GM12891 (cell line): ENCODE measurements at places on chromosomes 6 and 20.

DNA sequence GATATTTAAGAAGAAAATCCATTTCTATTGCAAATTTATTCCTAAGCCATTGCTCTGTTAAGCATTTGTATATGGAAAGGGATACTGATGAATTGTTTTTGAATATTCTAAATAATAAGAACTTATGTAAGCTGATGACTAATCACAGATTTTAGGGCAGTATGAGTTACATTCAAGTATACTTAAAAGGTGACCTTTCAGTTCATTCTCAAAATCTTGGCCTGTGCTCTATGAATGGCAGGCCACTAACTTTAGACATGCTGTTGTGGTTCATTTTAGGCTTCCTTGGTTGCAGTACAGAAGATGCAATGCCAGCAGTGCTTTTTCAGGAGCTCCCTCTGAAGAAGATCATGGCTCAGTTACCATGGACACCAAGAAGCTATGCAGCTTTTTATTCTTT lies 380.4 kb downstream of the CENPW start:
- DNase-seq, result no peak

DNA sequence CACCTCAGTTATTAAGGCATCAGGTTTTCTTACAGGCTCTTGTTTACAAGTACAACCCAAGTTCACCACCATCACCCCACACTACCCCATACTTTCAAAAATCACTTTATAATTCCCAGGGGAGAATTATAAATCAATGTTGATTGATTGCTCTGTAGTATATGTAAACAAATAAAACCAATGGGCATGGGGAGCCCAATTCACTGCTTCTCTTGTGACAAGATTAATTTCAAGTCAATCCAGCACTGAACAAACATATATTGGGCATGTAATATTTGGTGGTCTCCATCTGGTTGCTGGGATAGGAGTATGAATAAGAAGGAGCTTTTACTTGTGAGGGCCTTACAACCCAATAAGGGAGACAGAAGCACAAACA lies 95.8 kb downstream of the CLVS2 start:
- DNase-seq, result no peak

GRCh38 chr6:164721460-164721859 lies 587.9 kb downstream of the C6orf118 start:
- DNase-seq, result no peak

DNA sequence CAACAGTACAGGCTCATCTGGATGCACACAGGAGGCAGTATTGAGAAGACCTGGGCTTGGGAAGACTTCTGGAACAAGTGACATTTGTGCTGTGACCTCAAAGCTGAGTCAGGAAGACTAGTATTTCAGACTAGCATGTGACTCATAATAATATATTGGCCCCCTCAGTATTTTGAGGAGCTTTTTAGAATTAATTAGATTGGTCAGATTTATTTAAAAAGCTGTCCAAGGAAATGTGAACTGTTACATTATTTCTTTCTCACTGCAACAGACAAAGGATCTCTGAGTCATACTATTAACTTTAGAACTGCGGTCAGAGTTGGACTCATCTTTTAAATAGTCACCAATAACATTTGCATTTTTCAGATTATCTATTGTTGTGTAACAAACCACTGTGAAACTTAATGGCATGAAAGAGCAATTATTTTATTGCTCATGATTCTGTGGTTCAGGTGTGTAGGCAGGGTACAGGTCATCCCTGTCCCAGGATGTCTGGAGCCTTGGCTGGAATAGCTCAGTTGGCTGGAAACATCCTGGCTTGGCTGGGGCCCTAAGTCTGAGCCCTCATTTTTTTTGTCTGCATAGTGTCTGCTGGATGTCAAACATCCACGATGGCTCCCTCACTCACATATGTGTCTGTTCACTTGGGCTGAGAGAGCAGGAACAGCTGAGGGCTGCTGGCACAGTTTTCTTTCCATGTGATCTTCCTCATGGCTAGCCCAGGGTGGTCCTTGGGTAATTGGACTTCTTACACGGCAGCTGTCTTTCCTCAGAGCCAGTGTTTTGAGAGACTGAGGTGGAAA lies 46.9 kb downstream of the MAP3K4 start:
- DNase-seq, result no peak

GRCh38 chr6:43860285-43860684 lies 90.3 kb downstream of the VEGFA start:
- no peak for DNase-seq

GRCh38 chr20:1622450-1622849 lies 2.6 kb upstream of the SIRPB1 start:
- DNase-seq, result no peak

- no peak for DNase-seq
These were observed 886 bp downstream of the SDCBP2 start for GRCh38 chr20:1327827-1328679.

DNA sequence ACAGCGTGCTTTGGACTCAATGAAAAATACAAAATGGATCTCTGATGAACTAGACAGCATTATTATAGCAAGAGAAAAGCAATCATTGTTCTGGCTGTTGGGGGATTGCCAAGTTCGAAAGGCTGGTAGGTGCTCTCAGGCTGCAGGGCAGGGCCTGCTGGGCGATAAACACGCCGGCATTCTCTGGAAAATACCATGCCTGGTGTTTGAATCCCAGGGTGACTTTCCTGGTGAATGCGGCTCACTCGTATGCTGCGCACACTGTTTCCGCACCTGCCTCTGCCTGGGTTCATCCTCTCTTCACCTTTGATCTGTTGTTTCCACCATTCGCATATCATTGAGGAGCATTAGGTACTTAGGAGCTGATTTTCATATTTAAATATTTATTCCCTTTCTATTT lies 37.4 kb downstream of the GCNT2 start:
- DNase-seq, result no peak

DNA sequence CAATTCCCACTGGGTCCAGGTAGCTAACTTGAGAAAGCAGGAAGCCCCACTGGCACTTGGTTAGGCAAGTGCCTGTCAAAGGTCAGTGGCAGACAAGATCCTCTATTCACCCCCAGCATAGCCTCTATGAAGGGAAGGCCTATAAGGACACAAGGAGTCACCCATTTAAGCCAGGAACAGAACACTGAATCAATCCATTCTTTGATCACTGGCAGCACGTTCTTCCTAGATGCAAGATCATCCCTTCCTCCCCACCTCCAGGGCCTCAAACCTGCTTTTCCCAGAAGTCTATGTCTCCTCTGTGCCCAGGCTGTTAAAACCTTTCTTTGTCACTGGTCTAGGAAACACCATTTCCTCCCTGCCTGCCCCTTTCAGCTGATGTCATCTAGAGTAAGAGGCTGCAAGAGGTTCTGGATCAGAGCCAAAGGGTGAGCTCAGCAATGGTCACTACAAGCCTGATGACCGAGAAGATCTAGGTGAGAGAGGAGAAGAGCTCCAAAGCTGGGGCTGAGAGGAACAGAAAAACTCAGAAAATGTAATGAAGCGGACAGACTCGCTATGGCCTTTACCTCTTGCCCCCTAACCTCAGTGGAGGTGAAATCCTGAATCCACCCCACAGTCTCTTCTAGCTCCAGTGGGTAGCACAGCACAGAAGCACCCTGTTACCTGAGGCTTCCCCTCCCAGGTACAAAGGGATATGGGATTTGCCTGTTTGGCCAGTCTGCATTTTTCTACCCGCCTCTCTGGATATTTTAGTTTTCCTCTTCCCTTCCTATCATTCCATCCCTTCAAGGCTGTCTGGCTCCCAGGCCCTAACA lies 1.8 kb downstream of the GTPBP2 start:
- no peak for DNase-seq
